ENCODE measurements at places on chromosomes 5 and 9.

DNA sequence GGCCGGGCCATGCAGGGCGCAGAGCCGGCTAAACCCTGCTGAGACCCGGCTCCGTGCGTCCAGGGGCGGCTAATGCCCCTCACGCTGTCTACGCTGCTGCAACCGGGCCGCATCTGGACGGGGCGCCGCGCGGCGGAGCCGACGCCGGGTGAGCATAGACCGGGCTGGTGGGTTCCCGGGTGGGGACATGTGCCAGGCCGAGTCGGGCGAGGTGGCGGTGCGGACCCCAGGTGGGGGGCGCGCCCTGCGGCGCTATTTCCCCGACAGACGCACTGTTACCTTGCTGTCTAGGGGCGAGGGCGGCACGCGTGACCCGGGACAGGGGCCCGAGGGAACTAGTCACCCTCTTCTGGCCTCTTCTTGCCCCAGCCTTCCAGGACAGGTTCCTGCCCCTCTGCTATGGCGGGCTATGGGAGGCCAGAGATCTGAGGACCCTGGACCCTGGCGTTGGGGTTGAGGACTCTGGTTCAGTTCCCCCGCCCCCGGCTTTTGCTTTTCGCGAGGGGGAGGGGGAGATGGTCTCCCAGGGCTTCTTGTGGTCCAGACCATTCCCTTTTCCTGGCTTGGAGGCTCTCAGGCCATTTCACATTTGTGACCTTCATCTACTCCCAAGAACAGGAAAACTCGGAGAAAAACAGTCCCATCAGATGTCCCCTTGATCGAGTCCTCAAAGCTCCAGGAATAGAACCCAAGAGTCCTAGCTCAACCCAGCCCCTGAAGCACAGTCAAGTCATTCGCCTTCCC lies 536 bp downstream of the SLC27A4 start:
- no peak for DNase-seq

- DNase-seq, result no peak
Observed at GRCh38 chr5:146606893-146607292, 90.9 kb upstream of the GPR151 start.

GRCh38 chr9:12923468-12924009 lies 148.7 kb downstream of the LURAP1L start:
- peak; percentile 94 for DNase-seq

- no peak for DNase-seq
Observed at GRCh38 chr9:121640076-121640475, 11.4 kb upstream of the DAB2IP start.

GRCh38 chr5:152271420-152271819 lies 133.7 kb downstream of the NMUR2 start:
- DNase-seq, result no peak

Data from retinal pigment epithelial cell (primary cell).